SK-N-SH (cell line): ENCODE measurements at places on chromosomes 2 and 18. TPM values are rescaled to one million over a fixed set of nuclear protein-coding genes. Genes with fewer than 3 reads are reported as not detected.

DNA sequence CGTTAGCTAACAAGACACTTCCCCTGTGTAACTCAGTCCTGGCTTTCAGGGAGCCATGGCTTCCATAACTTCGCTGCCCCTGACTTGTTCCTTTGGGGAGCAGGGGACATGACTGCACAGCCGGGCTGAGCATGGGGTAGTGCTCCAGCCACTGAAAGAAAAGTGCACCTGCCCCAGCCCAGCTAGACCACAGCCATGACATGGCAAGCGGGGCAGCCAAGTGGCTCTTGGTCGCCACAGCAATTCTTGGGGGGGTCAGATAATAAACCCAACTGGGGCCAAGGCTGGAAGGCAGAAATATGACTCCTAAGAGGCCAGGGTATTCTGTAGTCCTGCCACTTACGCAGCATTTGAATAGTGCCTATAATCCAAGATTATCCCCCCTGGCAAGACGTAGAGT lies 289.1 kb downstream of the GBX2 start:
- DNase-seq: no peak

GRCh38 chr2:120052597-120052996 lies 39.7 kb downstream of the EPB41L5 start:
- no peak for DNase-seq

DNA sequence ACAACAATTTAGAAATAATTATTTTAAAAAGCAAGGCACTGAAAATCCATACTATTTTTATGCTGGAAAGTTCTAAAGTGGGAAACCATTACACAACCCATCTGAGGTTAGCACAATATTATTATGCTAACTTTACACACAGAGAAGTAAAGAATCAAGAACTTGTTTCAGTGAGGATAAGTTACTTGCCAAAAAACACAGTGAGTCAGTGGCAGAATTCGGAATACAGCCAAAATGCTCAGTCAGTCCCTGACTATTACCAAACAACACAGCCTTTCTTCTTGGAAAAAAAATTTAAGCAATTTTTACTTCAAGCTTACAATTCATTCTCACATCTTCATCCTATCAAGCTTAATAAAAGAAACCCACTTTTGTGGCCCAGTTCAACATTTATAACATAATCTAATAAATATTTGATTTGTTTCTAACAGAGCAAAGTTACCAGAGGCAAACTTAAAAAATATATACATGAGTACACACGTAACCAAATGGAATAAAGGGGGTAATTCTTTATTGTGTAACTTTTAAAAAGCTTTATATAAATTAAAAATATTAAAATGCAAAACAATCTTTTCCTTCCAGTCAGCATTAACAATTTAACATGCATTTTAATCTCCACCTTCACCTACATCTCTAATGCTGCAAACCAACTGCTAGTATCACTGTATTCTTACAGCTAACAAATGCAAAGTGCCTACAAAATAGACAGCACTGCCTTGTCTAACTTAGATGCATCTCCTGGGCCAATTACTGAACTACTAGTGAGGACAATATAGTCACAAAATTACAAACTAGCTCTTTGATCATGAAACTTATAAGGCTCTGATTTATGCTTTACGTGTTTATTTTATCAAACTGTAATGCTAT lies 55.2 kb downstream of the CCDC88A start:
- DNase-seq: no peak

DNA sequence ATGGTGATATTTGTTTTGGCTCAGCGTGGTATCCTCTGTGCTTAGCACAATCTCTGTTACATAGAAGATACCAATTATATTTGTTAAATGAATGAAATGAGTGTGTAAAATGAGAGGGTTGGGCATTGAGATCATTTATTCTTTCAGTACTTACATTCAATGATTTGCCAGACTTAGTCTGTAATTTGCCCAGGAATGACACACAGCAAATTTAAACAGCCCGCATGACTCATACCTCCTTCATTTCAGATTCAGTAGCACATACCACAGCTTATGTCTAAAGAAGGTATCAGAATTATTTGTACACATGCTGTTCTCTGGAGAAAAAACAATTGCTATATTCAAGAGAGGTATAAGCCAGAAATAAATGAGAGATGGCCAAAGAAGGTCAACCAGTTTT lies 37.0 kb downstream of the KLHL14 start:
- no peak for DNase-seq

GRCh38 chr2:28165087-28165635 lies 227.5 kb upstream of the FOSL2 start:
- DNase-seq: no peak

- DNase-seq: no peak
These were observed 444.6 kb downstream of the PARD3B start for GRCh38 chr2:204989877-204990276.

DNA sequence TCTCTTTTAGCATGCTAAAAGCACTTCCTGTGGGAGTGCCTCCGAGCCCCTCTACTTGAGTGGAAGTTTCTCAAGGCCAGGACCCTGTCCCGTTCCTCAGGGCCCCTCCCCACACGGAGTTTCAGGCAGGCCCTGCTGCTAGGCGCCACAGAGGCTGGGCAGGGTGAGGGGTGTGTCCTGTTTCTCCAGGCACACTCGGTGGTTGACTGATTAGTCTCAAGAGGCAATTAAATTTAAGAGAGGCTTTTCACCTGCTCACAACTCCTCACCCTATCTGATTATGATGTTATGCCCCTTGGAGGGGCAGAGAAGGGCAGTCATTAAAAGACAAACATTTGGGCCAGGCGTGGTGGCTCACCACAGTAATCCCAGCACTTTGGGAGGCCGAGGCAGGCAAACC lies 160.8 kb upstream of the HAAO start:
- DNase-seq: no peak

GRCh38 chr2:60275958-60276357 lies 277.5 kb downstream of the BCL11A start:
- DNase-seq: no peak

DNA sequence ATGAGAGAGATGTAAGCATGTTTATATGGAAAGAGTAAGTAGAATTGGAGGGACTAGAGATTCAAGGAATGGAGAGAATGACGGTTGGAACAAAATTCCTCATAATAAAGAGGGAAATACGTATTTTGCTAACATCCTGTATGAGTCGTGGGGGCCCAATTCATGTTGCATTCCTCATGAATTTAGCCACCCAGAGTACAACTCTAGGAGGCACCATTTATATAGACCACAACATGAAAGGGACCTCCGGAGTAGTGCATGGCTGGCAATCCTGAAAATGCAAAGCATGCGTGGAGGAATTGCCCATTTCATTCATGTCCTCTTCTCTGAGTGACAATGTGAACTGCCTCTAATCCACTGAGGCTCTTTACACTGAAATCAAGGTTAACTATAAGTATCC lies 168.2 kb downstream of the ZEB2 start:
- DNase-seq: no peak

DNA sequence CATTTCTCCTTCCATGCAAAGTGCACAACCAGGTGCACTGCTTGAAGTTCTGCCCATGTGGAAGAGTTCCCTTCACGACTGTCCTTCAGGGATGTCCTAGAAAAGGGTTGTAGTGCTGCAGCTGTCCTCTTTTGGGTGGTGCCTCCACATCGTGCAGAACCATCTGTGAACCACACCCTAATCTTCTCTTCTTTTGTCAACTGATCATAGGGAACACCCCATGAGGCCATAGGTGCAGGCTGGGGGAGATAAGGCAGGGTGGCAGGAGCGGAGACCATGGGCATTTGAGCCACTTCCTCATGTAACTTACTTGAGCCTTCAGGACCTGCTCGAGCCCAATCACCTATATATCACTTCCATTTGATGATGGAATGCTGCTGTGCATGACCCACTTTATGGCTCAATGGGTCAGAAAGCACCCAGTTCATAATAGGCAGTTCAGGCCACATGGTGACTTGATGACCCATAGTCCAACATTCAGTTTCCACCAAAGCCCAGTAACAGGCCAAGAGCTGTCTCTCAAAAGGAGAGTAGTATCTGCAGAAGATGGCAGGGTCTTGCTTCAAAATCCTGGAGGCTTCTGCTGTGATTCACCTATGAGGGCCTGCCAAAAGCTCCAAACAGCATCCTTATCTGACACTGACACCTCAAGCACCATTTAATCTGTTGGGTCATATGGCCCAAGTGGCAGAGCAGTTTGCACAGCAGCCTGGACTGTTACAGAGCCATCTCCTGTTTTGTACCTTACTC lies 84.7 kb upstream of the CYRIA start:
- no peak for DNase-seq

DNA sequence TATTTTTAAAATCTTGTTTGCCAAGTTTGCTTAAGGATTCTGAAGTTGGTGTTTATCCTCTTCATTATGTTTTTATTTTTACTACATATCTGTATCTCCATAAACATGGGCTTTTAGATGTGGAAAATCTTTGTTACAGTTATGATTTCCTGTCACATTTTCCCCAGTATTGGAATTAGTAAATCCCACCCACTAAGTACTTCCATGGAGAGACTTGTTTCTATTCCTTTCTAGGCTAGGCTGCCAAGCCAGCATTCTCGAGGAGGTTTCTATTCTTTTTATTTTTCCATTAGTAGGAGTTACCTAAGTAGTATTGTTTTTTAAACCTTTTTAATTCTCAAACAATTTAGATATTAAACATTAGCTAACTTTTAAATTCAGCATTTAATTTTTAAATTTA lies 22.1 kb downstream of the PKP4 start:
- DNase-seq: no peak

GCKR gene
- polyA plus RNA-seq: 0.18 and 0.67 TPM in 2 replicates

HOXD9 gene
- 3.6 and 4.8 TPM in 2 replicates for polyA plus RNA-seq

IL36RN gene
- not detected in 2 replicates for polyA plus RNA-seq

RGPD3 gene
- 0.05 and 0.06 TPM in 2 replicates for polyA plus RNA-seq
